ENCODE measurements at places on chromosomes 2 and 18.

DNA sequence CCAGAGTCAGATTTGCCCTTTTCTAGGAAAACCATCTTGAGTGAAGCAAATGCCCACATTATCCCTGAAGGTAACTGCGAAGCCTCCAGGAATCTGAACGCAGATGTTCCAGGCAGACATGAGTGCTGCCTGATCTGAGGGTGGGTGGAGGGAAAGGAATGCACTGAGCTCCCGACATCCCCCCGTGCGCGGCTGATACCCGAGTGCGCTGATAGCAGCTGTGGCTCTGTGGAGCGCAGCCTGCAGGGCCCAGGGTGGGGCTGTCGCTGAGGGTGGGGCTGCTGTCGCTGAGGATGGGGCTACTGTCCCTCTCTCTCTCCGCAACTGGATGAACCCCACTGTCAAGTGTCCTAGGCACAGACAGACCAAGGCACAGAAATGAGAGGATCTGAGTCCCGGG, 82.4 kb downstream of the GFPT1 start:
- DNase-seq = no peak

DNA sequence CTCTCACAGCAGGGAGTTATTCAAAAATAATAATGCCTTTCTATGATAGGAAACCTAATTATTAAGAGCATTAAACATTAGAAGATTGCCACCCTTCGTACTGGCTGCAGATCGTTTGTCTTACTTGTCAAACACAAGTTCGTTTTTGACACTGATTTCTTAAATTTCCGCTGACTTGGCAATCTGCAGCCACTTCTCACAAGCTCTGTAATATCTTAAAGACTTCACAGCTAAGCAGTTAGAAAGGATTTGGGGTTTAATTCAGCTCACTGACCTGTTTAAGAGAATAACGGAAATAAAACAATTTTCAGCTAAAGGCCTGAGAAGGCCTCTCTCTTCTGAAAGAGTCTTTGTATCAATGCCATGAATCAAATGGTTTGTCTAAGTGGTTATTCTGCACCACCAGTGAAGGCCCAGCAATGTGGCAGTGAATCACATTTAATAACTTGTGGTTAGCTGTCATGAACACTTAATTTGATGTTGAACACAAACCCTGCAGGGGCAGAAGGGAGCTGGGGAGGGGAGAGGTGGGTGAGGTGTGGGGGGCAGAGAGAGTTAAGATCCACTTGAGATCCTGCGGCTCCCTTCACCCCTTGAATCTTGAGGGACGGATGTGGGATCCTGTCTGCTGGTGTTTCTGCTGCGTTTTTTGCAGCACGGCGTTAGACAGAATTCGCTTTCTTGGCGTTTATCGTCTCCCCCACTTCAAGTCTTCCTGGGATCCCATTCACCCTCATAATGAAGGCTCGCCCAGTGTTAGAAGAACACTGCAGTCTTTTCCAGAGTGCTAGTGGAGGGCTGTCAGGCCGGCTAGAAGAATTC, 145.4 kb upstream of the SATB2 start:
- no peak for DNase-seq

DNA sequence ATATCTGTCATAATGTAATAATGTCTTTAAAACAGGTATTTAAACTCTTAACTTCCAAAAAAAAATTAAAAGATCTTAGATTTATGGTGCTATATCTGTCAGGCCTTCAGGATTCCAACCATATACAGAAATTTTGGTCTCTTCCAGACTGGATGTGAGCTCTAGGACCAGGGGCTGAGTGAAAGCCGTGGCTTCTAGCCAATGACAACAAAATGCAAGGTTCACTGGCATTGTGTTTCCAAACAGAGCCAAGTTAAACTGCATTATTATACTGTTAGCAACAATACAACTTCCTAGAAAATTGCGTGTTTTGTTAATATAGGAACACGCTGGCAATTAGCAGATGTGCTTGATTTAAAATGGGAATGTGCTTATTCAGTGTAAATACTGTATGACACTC, 809.8 kb upstream of the SOX11 start:
- no peak for DNase-seq

DNA sequence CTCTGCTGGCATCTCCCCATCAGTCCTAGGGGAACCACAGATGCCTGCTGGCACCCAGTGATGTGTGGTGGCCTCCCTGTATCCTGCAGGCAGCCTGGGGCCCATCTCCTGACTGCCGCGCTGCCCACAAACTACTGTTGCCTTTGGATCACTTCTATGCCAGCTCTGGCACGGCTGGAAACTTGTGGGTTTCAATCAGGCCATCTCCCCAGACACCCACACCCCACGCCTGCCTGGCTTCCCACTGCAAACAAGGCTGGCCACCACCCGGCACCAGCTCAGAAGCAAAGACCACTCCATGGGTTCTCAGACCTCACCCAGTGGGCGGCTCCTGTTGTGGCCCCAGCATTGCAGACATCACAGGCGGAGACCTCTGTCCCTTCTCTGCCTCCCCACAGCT, 15.1 kb upstream of the TPO start:
- no peak for DNase-seq

DNA sequence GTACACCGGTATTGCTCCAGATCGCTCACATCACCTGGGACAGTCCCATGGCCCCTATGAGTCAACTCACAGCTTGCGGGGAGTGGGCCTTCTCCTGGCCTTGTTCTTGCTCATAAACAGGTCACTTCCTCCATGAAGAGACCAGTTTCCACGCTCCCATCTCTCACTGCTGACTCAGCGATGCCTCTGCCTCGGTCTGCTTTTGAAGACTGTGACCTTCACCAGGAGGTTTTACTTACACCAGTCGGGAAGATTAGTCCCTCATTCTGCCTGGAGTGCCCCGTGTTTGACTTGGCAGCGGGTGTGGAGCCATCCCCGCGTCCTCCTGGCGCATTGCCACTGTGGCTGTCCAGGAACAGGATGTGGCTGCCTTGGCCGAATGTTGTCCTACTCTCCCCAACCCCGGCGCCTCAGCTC, 159.8 kb downstream of the RHBDD1 start:
- peak; percentile 54 for DNase-seq

GRCh38 chr2:40485854-40486253, 34.0 kb upstream of the SLC8A1 start:
- no peak for DNase-seq

DNA sequence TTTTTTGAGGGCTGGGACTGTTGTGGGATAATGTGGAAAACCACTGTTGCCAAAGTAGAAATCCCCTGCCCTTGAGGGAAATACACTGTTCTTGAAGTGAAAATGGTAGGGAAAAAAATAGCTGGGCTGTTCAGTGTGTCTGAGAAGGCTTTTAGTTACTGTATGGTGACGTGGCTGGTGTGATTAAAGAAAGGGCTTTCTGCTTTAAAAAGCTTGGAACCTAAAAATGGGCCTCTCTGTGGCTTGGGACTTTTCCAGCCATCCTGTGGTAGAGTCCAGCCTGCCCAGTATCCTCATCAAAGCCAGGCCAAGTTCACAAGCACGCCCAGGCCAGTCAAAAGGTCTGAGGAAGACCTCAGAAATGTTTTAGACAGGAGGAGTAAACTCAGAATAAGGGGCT, 6.8 kb downstream of the MGAT5 start:
- peak; percentile 12 for DNase-seq

DNA sequence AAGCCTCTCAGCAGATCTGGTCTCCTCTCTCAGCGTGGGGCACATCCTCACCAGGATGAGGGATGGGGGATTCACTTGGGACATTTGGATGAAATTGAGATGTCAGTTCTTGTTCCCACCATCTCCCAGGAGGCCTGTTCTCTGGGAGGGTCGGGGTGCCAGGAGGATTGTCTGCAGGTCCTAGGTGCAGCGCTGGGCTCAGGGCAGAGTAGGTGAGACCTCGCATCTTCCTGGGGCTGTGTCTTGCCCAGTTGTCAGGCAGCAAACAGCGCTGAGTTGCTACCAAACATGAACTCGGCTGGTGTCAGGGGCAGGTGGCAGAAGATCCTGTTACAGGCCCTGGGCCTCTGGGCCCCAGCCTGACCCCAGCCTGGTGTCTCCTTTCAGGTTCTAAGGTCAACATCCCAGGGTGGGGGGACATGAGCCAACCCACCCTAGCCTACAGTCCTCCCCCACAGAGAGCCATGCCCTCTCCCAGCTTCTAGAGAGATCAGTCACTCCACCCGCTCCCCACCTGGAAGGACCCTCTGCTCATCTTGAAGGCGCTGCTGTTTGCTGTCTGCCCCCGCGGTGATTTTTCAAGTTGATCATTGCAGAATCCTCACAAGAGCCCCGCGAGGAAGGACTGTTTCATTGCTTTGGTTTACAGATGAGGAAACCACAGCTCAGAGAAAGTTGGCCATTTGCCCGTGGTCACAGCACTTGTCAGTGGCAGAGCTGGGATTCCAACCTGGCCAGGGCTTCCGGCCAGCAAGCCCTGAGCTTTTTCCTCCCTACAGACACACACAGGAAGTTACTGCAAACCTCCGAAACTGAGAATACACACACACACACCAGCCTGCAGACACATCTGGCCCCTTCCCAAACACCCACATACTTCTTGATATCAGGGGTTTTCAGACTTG, 83.9 kb downstream of the STPG4 start:
- peak; percentile 84 for DNase-seq

DNA sequence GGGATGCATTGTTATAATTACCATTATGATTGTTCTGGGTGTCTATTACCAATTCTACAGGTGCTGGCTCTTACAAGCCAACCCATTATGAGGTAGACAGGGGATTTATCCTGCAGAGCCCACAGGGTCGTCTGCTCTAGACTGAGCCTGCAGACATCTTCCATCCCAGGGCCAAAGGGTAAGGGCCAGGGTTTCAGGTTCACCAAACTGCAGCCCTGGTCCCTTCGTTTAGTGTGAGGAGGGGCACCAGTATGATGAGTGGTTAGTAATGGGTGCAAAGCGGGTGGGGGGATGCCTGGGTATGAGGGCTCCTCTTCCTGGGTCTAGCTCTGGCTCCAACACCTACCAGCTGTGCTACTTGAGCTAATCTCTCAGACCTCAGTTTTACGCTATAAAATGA, 1.2 kb upstream of the ARID5A start:
- DNase-seq = no peak

DNA sequence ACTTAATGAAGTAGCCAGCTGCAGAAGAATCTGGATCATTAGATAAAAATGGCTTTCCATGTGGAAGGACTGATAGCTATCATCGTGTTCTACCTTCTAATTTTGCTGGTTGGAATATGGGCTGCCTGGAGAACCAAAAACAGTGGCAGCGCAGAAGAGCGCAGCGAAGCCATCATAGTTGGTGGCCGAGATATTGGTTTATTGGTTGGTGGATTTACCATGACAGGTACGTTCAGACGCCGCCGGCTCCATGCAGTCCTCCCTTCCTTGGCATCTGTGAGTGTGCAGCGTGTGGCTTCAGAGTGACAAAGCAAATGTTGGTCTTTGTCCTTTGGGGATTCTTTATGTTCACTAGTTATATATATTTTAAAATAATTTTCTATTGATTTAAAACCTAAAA, 1.8 kb downstream of the SLC5A7 start:
- no peak for DNase-seq

DNA sequence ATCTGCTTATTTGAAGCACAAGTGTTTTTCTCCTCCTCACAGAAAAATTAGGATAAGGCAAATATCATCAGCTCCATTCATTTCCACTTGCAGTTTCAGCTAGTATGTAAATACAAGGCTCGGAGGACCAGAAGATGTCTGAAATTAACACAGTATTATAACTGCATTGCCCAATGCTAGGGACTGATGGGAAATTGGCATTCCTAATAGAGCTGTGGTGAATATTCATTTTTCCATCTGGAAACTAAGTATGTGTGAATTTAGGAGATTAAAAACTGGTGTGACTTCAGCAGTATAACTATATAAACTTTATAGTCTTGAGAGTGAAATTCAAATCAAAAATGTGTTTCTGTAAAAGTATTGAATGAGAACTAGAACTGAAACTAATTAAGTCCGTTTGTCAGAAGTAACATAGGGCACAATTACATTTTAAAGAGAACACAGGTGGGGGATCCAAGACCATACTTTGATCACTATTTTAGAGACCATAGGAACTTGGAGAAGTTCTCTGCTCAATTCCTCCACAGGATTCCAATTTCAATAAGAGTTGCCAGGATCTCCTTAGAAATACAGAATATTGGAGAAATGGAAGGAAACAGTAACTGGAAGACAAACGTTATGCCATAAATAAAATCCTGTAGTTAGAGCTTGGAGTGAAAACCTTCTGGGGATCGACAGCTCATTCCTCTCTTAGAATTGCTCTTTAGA, 12.1 kb upstream of the ITGA6 start:
- DNase-seq = no peak

DNA sequence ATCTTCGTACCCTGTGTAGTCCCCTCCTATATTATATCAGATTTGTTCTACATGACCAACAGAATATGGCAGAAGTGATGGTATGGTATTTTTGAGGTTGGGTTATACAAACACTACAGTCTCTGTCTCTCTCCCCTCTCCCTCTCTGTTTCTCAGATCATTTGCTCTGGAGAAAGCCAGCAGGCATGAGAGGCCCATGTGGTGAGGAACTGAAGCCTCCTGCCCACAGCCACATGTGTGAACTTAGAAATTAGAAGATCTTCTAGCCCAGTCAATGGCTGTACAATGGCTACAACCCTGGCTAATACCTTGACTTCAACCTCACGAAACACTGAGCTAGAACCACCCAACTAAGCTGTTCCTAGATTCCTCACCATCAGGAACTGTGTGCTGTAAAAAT, 250.6 kb downstream of the SMAD2 start:
- no peak for DNase-seq

DNA sequence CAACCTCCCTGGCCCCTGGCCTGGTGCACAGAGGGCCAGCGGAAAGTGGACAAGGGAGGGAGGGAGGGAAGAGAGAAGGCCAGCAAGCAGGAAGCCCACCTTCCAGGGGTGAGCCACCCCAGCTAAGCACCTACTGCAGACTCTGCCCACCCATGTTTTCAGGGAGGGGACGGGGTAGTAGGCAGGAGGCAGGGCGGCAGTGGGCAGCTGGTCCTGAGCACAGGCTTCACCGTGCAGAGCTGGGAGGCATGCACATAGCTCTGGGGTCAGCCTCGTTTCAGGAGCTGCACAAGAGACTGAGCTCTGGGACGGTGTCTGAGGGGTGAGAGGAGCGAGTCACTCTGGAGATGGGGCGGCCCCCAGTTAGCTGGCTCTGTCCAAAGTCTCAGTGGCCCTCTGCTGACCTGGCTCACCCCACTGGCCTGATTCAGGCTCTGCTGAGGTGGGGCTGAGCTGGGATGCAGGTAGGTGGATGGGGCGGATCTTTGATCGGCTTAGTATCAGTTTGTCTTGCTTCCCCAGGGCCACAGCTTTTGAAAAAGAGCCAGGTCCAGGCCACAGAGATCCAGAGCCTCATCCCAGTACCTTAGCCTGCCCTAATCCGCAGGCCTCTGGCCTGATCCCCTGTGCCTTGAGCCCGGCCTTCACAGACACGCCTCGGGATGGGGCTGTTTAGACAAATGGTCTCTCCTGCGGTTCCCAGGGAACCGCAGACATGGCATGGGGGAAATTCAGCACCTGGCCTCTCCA, 3.7 kb downstream of the NMUR1 start:
- no peak for DNase-seq

- no peak for DNase-seq
Observed at GRCh38 chr18:59696311-59697235, 650 bp downstream of the CCBE1 start.
